Lower lobe of right lung (tissue), 2 donors: ENCODE measurements at places on chromosomes 2 and 18. TPM values are rescaled to one million over a fixed set of nuclear protein-coding genes. Genes with fewer than 3 reads are reported as not detected.

DNA sequence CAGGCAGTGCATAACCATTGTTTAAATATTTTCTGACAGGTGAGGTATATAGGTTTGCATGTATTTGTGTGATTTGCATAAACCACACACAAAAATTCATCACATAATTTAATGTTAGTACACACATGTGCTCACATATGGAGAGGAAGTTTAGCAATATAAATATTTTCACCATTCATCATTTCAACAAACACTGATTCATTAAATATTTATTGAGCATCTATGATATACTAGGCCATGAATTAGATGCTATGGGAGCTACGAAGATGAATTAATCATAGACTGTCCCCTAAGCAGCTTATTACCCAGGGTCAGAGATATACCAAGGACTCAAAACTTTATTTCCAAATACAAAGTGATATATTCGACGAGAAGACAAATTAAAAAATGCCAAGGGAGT, 311.6 kb upstream of the PIK3C3 start:
- DNase-seq, result no peak

GRCh38 chr2:55811048-55811447, 112.5 kb downstream of the EFEMP1 start:
- no peak for DNase-seq

DNA sequence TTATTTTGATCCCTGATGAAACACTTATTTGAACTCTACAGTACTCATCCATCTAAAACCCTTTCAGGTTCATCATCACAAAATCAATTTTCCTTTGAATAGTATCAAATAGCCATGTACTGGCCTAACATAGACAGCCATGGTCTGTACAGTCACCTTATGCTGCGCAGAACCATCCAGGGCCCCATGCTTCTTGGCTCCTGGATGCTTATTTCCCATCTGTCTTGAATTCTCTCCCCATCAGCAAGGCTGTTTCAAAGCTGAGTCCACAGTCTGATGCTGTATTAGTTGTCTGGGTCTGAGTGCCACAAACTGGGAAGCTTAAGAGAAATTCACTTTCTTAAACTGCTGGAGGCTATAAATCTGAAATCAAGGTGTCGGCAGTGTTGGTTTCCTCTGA, 290.2 kb downstream of the OSR1 start:
- DNase-seq, result no peak

DNA sequence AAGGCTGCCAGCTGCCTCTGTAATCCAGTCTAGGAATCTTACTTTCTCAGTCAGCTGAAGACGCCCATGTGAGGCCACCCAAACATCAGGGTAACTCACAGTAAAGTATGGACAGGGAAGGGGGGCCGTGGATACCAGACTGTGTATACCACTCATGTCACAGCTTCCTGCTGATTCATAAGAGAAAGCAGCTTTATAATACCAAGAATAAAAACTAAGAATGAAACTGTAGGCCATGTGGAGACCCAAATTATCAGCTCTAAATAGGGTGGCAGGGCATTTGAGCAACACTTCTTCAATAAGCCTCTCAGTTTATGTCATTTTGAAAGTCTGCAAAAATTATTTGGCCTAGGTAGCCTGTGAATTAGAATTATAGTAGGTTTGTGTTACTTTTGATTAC, 115.0 kb upstream of the CDCA7 start:
- DNase-seq, result no peak

DNA sequence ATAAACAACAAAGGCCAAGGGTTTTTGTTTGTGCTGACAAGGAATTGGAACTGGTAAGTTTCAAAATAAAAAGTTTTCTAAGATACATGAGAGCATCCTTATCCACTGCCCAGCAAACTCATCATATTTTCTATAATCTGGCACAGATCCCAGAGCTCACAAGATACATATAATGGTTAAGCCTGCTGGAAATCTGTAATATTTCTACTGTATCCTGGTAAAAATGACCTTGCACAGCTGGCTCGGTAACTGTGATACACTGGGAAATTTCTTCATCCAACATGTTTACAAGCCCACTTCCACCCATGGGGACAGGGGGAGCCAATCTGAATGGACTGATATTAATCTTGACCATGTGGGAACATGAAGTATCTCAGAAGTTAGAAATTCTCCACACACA, 425.4 kb upstream of the MMADHC start:
- DNase-seq, result no peak

DNA sequence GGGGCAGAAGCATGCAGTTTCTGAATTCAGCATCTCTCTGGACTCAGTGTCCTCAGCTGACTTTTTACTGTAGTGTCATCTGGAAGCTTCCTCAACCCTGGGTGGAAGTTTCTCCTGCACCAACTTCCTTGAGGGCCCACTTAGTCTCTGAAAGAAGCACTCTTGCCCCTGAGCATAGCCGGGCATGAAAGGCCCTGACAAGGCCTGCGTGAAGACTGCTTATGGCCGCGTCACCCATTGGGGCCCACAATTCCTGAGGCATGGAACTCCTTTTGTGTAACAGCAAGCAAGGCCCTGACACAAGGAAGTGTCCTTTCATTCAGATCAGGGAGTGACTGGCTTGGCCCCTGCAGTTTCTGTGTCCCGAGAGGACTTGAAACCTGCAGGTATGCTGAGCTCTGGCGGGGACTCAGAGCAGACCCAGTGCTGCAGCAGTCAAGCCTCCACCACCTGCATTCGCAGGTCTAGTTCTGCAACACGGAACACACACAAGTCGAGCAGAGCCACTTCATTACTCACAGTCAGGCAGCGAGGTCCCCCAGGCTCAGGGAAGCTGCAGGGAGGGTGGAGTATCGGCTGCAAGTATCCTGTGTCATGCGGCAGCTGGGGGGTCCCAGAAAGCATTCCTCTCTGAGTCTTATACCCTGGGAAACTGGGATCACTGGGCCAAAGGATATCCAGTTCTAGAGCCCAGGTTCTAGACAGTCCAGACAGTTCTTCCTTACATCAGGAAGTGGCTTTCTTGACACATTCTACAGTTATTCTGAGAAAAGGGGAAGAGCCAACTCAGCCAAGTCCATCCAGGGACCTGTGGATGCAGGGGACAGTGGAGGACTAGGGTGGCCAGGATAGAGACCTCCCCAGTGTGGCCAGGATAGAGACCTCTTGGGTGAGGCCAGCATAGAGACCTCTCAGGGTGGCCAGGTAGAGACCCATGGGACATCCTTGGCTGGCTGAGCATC, 35.6 kb upstream of the PRLH start:
- DNase-seq, result no peak

DNA sequence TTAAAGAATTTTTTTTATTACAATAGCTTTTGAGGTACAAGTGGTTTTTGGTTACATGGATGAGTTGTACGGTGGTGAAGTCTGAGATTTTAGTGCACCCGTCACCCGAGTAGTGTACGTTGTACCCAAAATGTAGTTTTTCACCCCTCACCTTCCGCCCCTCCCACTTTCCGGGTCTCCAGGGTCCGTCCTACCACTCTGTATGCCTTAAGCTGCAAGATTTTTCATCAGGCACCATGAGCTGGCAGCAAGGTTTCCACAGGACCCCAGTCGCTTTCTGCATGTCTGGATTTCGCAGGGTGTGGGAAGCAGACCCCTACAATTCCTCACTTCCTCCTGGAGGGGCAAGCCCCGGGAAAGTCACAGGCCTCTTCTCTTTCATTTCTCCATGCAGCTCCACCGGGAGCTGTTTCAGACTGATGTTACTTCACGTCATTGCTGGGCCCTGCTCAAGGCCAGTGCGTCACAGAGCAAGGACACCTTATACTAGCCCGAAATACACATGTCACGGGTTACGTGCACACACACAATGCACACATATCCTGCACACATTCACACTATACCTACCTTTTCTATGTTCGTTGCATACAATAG, 179.1 kb downstream of the ZFP36L2 start:
- no peak for DNase-seq

DNA sequence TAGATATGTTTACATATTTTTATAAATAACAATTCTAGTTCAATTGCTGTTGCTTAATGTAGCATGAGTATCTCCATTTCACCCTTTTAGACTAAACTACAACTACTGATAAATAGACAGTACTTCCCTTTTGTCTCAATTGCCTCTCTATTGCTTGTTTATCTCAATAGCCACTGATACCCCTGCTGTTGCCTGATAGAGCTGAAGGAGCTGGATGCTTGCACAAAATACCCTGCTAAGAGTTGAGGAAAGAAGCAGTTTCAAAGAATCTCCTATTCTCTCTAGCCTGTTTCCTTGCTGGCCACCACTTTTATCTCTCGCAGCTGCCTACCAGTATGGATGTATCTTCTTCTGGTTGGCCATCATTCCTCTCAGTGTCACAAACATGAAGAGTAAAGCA, 16.9 kb upstream of the ZNF804A start:
- DNase-seq, result no peak

GRCh38 chr18:13623348-13623747, 103.0 kb downstream of the FAM210A start:
- no peak for DNase-seq

DNA sequence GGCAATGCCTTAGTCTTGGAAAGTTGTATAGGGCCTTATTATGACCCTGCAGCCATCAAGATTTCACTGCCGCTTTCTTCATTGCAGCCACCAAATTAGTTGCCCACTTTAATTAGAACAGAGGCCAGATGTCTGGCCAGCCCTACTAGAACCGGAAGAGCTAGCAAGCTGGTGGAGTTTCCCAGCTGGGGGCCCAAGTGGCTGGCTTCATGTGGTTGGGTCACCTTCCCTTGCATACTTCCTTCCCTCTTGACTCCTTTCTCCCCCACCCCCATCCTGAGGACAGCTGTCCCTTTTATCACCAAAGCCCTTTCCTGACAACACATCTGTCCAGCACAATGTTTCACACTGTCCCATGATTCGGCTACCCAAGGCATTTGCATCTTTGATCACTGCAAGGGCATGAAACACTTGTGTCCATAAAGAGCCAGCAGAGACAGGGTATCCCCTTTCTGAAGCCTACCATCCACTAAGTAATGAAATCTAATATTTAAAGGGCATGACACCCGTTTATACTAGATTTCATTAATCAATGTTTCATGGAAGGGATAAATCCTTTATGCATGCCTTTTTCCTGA, 187.2 kb downstream of the BCL11A start:
- peak; percentile 61 for DNase-seq

DNA sequence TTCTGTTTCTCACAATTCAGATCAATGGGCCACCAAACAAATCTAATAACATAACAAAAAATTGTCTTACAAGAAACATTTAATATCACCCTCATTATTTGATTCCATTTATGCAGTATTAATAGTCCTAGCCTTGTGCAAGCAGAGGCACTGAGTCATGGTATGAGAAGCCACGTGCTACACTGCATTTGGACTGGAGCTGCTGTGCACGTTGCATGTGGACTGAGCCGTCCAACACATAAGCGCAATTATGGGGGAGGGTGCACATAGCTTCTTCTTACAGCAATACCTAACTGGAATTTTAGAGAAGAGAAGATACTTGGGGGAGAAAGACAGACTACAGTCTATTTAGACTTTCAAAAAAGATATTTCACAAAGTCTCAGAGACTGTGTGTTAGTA, 329.6 kb upstream of the ID2 start:
- DNase-seq, result no peak

- no peak for DNase-seq
Measured at GRCh38 chr2:194304191-194304590, 1352.8 kb upstream of the SLC39A10 start.

DNA sequence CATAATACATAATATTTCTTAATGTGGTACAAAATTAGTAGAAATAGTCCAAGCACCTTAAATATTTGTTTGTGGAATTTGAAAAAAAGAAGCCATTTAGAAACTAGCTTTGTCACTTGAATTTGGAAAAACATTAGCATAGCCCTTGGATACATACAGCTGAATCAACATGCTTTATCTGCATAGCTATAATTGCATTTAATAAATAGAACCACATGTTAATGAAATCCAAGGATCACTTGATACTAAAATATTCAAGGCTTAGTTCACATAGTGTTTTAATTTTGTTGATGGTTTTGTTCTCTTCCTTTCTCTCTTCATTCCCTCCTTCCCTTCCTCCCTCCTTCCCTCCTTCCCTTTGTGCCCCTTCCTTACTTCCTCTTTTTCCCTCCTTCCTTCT, 169.4 kb upstream of the NRXN1 start:
- DNase-seq, result no peak

DNA sequence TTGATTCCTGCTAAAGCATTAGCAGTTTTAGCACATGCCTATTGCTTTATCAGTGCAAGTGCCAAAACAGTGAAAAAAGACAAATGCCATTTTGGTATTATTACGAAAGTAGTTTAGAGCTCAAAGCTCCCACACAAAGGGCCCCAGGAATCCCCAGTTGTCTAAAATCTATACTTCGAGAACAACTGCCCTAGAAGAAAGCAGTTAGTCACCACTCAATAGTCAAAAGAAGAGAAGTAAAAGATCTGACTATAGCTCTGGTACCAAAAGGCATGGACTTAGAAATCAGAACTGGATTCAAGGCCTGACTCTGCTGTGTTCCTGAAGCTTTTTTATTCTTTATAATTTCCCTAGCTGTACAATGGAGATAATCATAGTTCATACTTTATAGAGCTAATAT, 21.8 kb downstream of the SCN3A start:
- no peak for DNase-seq

GRCh38 chr2:128423788-128424165, 105.1 kb upstream of the HS6ST1 start:
- DNase-seq, result no peak

- DNase-seq, result no peak
Measured at GRCh38 chr18:12409469-12409868, 1.7 kb downstream of the PRELID3A start.

GRCh38 chr2:27915191-27915590, 24.7 kb downstream of the BABAM2 start:
- no peak for DNase-seq

DNA sequence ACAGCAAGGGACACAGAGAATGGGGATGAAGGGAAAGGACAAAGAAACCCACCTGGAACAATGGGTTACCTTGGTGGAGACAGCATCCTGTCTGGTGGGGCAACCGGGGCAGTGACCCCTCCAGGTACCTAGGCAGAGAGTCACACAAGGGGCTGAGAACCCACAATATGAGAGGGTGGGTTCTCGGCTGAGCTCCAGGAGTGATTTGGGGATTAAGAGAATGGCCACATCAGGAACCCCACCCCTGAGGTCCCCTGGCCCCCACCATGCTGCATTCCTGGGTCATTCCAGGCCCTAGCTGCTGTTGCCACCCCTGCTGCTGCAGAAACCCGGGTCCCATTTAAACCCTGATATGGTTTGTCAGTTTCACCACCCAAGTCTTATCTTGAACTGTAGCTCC, 172.3 kb downstream of the RTP5 start:
- DNase-seq, result no peak

Gene OSR1
- total RNA-seq, result 15.5 TPM

Gene ASB18
- total RNA-seq, result not detected

Gene CLK1
- 132 TPM for total RNA-seq

Gene SERPINB2
- not detected for total RNA-seq

Gene SERPINB13
- not detected for total RNA-seq

Gene GAL3ST2
- total RNA-seq, result not detected

Gene KIF1A
- 0.24 TPM for total RNA-seq

Gene LIMS3
- total RNA-seq, result 2.4 TPM

Gene SLC14A1
- 21.8 TPM for total RNA-seq

Gene AQP12A
- not detected for total RNA-seq

Gene SERPINB7
- total RNA-seq, result not detected

Gene EML6
- total RNA-seq, result 2.5 TPM

Gene HNMT
- total RNA-seq, result 99.3 TPM
